Activated T-helper 17 cell treated with anti-CD3 and anti-CD28 coated beads, Interleukin-2, amount 50 U/mL, for 72 hours (primary cell): ENCODE measurements at places on chromosomes 13 and 19.

- no peak for ATAC-seq
- H3K27me3 ChIP-seq: peaks cover 12% of the 10 kb centered on the region
- no peaks in the 10 kb centered on the region for H3K36me3 ChIP-seq
These were observed 96.3 kb upstream of the C1QTNF9B start for GRCh38 chr13:23993680-23993985.

DNA sequence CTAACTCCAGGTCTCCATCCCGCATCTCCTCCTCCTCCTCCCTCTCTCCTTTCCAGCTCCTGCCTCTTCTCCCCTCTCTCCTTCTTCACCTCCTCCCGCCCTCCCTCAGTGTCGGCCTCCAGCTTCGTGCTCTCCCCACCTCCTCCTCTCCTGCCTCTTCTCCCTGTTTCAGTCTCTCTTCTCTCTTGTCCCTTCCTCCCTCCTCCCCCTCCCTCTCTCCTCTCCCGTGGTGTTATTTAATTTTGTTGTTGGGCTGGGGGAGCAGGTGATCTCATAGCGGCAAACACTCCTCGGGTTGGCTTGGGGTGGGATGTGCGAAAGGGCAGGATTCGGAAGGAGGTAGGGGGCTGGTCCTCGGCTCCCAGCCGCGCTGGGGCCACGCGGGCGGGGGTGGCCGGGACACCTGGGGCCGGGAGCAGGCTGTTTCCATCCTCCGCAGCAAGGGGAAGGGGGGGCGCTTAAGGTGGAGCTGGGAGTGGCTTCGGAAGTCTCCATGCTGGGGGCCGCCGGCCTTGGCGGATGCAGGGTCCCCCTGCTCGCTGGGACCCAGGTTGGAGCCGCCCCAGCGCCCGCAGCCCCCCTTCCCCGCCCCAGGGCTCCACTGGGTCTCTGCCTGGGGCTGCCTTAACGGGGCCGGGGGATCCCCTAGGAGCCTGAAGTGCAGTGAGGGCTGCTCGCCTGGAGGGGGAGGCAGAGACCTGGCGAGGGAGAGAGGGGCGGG lies at the start of gene CA11:
CA11 (minus strand) TSS at position 187 of the 721 bp plus-strand sequence. CDS start 555 bp downstream, outside the sequence.
- no peaks in the 10 kb centered on the region for H3K27me3 ChIP-seq
- ATAC-seq: peak; percentile 90
- H3K4me1 ChIP-seq: peaks cover 25% of the 10 kb centered on the region
- peak within 1 kb of the TSS; percentile 92 for H3K27ac ChIP-seq
- H3K36me3 ChIP-seq: no peaks in the 10 kb centered on the region

DNA sequence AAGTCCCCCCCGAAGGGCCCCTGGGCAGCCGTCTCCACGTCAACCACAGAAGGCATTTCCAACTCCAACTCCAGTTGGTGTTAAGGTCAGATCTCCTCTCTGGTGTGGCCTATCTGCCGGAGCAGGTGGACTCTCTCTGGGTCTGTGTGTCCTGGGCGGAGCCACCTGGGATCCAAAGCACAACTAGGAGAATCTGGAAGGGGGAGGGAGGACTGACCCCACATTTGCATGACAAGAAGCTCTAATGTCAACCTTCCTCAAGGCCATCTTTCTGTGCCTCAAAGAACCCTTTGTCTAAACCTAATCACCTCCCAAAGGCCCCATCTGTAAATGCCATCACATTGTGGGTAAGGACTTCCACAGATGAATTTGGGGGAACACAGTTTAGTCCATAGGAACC lies 381.5 kb downstream of the UQCRFS1 start:
- H3K27me3 ChIP-seq: peaks cover 11% of the 10 kb centered on the region
- H3K27ac ChIP-seq: no peak overlapping the region
- ATAC-seq: no peak
- no peaks in the 10 kb centered on the region for H3K36me3 ChIP-seq
- H3K4me1 ChIP-seq: no peaks in the 10 kb centered on the region
- H3K4me3 ChIP-seq: no peak overlapping the region

GRCh38 chr13:44739539-44739938 lies 163.4 kb upstream of the TSC22D1 start:
- no peak overlapping the region for H3K4me3 ChIP-seq
- no peaks in the 10 kb centered on the region for H3K27me3 ChIP-seq
- H3K4me1 ChIP-seq: no peaks in the 10 kb centered on the region
- ATAC-seq: no peak
- H3K36me3 ChIP-seq: no peaks in the 10 kb centered on the region

GRCh38 chr13:25840931-25841330 lies 210.9 kb downstream of the SHISA2 start:
- H3K4me3 ChIP-seq: no peak overlapping the region
- H3K27ac ChIP-seq: no peak overlapping the region

DNA sequence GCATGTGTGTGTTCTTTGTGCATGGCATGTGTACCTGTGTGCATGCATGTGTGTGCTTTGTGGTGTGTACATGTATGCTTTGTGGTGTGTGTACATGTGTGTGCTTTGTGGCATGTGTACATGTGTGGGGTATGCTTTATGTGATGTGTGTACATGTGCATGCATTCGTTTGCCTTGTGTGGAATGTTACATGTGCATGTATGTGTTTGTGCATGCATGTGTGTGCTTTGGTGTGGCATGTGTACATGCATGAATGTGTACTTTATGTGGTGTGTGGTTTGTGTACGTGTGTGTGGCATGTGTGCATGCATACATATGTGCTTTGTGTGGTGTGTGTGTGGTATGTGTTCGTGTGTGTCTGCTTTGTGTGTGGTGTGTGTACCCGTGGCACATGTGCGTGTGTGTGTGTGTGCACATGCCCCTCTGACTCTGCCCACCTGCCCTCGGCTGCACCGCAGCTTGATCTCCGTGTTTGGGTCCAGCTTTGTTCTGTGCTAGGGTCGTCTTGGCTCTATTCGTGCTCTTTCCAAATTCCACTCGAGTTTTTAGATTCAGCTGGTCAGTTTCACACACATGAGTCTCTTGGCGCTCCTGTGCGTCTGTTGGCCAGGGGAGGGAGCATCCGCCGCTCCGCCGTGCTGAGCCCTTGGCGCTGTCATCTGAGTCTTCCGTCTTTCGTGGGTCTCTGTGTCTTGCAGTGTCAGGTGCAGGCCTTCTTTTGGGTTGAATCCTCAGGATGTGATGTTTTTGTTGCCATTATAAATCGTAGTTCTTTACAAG lies 46.5 kb upstream of the TFDP1 start:
- H3K36me3 ChIP-seq: peaks cover 24% of the 10 kb centered on the region
- ATAC-seq: no peak
- H3K4me1 ChIP-seq: no peaks in the 10 kb centered on the region
- no peak overlapping the region for H3K4me3 ChIP-seq
- no peak overlapping the region for H3K27ac ChIP-seq
- H3K27me3 ChIP-seq: no peaks in the 10 kb centered on the region

DNA sequence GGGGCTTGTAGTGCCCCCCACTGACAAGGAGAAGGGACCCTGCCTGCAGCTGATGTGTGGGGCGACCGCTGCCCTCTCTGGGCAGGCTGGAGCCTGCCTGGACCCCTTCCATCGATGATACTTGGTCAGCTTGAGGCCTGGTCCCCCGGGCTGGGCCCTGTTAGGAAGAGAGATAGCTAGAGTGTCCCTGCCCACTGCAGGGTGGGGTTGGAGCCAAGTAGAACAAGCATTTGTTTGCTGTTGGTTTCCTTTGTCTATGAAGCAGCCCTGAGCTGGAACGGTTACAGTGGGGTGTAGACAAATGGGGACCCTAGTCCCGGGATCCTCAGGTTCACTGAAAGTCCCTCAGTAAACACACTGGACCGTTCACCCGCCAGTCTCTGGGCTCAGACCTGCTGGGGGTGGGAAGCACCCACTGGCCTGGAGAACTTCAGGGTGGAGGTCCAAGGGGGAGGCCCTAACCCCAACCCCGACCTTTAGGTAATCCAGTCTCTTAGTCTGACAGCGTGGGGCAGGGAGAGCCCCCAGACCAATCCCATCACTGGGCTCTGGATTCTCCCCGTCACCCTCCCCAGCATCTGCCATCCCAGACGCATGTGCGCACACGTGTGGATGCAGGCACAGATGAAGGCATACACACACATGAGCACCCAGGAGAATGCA lies 204.8 kb upstream of the ZNF536 start:
- no peaks in the 10 kb centered on the region for H3K36me3 ChIP-seq
- H3K4me1 ChIP-seq: no peaks in the 10 kb centered on the region
- H3K27ac ChIP-seq: no peak overlapping the region
- no peak for ATAC-seq
- peaks cover 10% of the 10 kb centered on the region for H3K27me3 ChIP-seq

GRCh38 chr19:30668521-30669155 lies 296.5 kb downstream of the ZNF536 start:
- peaks cover 26% of the 10 kb centered on the region for H3K27me3 ChIP-seq
- H3K36me3 ChIP-seq: no peaks in the 10 kb centered on the region
- ATAC-seq: no peak
- H3K4me3 ChIP-seq: no peak overlapping the region
- H3K27ac ChIP-seq: no peak overlapping the region

- H3K36me3 ChIP-seq: peaks cover 15% of the 10 kb centered on the region
- H3K4me1 ChIP-seq: peaks cover 44% of the 10 kb centered on the region
- no peaks in the 10 kb centered on the region for H3K27me3 ChIP-seq
These were observed 26.5 kb downstream of the MYCBP2 start for GRCh38 chr13:77300176-77301037.

DNA sequence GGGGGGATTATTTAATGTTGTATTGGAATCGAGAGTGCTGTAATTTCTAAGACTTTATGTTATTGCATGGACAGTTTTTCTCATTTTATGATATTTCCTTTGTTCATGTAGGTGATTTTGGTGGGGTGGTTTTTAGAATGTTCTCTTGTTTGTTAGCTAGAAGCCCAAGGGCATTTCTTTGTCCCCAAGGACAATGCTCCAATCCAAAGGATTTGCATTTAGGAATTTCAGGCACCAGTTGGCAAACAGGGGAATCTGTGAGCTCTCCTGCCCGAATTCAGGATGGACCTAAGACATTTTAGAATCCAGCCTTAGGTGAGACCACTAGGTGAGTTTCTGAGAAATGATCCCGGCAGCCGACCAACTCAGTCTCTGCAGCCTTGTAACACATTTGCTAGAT lies 324.9 kb downstream of the KCNRG start:
- peaks cover 6% of the 10 kb centered on the region for H3K4me1 ChIP-seq
- no peak overlapping the region for H3K27ac ChIP-seq
- no peak for ATAC-seq
- no peak overlapping the region for H3K4me3 ChIP-seq
- no peaks in the 10 kb centered on the region for H3K27me3 ChIP-seq
- no peaks in the 10 kb centered on the region for H3K36me3 ChIP-seq

DNA sequence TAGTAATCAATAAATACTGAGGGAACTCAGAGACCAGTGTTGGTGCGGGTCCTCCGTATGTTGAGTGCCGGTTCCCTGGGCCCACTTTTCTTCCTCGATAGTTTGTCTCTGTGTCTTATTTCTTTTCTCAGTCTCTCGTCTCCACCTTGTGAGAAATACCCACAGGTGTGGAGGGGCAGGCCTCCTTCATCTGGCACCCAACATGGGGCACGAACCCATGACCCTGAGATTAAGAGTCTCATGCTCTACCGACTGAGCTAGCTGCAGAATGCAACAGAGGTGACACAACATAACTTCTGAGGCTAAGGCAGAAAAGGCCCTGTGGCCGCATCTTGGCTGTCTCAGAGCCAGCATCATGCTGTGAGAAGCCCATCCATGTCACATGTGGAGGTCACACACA lies 5.3 kb upstream of the ZNF613 start:
- H3K4me3 ChIP-seq: no peak overlapping the region
- peaks cover 4% of the 10 kb centered on the region for H3K36me3 ChIP-seq
- ATAC-seq: no peak
- peaks cover 6% of the 10 kb centered on the region for H3K4me1 ChIP-seq

GRCh38 chr13:59641817-59642216 lies 521.9 kb downstream of the DIAPH3 start:
- H3K36me3 ChIP-seq: no peaks in the 10 kb centered on the region
- no peak overlapping the region for H3K4me3 ChIP-seq
- H3K27me3 ChIP-seq: peaks cover 8% of the 10 kb centered on the region
- no peak overlapping the region for H3K27ac ChIP-seq
- no peak for ATAC-seq
- H3K4me1 ChIP-seq: no peaks in the 10 kb centered on the region

DNA sequence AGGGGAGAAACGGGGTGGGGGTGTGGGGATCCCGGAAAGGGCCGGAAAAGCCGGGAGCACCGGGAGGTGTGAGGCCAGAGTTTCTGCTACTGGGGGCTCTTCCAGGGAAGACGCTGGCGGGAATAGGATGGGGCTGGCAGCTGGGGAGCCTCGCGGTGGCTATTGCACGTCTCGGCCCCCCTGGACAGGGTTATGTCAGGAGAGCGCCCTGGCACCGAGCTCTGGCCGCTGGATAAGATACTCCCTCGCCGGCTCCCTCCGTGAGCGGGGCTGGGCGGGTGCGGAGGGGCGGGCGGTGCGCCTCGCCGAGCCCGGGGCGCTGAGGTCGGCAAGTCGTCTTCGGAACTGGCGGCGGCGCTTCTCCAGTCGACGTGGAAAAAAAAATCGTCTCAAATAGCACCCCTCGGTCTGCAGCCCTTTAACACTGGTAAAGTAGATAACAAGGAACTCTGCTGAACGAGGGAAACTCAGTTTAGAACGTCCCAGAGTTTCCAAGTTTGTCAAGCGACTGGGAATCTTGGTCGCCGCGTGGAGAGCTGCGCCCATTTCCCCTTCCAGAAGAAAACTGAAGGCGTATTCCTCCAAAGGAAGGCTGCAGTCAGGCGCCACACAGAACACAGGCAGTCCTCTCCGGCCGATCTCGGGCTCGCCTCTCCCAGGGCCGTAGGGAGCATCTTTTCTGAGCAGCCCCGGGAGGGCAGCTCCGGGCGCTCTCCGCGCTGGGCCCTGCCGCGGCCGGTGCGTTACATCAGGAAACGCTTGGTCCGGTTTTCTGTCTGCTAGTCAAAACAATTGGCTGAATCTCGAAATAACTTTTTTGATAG lies 115.1 kb downstream of the KCNRG start:
- peak overlapping the region; percentile 92 for H3K4me3 ChIP-seq
- peaks cover 15% of the 10 kb centered on the region for H3K36me3 ChIP-seq
- peaks cover 17% of the 10 kb centered on the region for H3K27me3 ChIP-seq
- H3K27ac ChIP-seq: peak overlapping the region; percentile 86
- peaks cover 30% of the 10 kb centered on the region for H3K4me1 ChIP-seq

GRCh38 chr19:6274756-6275155 lies 5.0 kb downstream of the MLLT1 start:
- no peak for ATAC-seq
- H3K27ac ChIP-seq: peak overlapping the region; percentile 50
- no peaks in the 10 kb centered on the region for H3K27me3 ChIP-seq
- H3K4me1 ChIP-seq: peaks cover 37% of the 10 kb centered on the region
- peaks cover 32% of the 10 kb centered on the region for H3K36me3 ChIP-seq

GRCh38 chr19:2533686-2534422 lies 57.9 kb downstream of the GADD45B start:
- H3K4me3 ChIP-seq: no peak overlapping the region
- H3K27ac ChIP-seq: peak overlapping the region; percentile 28
- ATAC-seq: peak; percentile 25
- H3K36me3 ChIP-seq: no peaks in the 10 kb centered on the region

- H3K27me3 ChIP-seq: no peaks in the 10 kb centered on the region
- H3K4me3 ChIP-seq: peak overlapping the region; percentile 93
- peak overlapping the region; percentile 97 for H3K27ac ChIP-seq
- no peak for ATAC-seq
- peaks cover 32% of the 10 kb centered on the region for H3K4me1 ChIP-seq
These were observed 702 bp upstream of the EPSTI1 start for GRCh38 chr13:42992764-42993122.

DNA sequence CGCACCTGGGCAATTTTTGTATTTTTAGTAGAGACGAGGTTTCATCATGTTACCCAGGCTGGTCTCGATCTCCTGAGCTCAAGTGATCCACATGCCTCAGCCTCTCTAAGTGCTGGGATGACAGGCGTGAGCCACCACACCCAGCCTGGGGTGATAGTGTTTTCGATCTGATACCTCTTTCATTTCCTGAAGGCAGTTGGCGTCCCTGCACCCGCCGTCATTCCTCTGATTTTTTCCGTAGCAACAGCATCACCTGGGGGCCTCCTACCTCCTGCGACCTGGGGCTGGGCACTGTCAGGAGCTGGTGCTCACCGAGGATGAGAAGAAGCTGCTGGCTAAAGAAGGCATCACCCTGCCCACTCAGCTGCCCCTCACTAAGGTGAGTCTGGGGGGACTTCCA lies 10.8 kb downstream of the CREB3L3 start:
- H3K4me3 ChIP-seq: no peak overlapping the region
- H3K27ac ChIP-seq: no peak overlapping the region
- H3K27me3 ChIP-seq: no peaks in the 10 kb centered on the region
- no peaks in the 10 kb centered on the region for H3K36me3 ChIP-seq
